ENCODE measurements at places on chromosomes 5 and 9.

DNA sequence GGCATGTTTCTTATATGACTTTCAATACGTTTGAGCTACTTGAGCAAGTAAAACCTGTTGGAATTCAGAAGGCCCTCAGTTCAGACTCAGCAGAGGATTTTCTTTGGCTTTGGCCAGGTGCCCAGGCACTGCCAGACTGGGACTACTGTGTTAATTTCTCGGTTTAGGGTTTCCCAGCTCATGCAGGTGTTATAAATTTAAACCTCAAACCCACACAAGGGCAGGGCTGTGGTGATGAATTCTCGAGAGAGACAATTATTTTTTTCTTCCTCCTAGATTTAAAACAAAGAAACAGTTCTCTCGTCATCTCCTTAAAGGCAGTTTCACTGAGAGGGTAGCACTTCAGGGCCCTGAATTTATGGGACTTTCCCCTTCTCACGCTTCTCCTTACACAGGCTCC lies 406.0 kb upstream of the PIK3R1 start:
- peak; percentile 41 for DNase-seq

GRCh38 chr9:92345582-92345981 lies 19.8 kb downstream of the CENPP start:
- no peak for DNase-seq

- DNase-seq = no peak
Observed at GRCh38 chr5:129460672-129460935, 506 bp downstream of the ADAMTS19 start.

GRCh38 chr9:6927838-6928237 lies 170.1 kb downstream of the KDM4C start:
- DNase-seq = no peak

DNA sequence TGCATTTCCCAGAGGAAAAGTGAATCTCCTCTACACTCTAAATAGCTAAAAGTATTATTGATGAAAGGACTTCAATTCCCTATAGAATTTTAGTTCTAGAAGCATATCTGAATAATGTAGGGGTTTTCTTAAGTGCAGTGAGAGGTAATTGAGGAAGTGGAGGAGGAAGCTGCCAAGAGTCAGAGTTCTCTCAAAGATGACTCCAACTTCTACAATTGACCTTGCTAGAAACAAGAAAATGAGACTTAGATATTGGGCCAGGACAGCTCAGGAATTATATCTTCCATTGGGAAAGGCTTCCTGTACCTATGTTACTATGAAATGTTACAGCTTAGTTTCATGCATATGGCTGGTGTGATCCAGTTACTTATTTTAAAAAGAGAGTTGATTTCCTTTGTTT lies 10.4 kb upstream of the F2R start:
- no peak for DNase-seq

DNA sequence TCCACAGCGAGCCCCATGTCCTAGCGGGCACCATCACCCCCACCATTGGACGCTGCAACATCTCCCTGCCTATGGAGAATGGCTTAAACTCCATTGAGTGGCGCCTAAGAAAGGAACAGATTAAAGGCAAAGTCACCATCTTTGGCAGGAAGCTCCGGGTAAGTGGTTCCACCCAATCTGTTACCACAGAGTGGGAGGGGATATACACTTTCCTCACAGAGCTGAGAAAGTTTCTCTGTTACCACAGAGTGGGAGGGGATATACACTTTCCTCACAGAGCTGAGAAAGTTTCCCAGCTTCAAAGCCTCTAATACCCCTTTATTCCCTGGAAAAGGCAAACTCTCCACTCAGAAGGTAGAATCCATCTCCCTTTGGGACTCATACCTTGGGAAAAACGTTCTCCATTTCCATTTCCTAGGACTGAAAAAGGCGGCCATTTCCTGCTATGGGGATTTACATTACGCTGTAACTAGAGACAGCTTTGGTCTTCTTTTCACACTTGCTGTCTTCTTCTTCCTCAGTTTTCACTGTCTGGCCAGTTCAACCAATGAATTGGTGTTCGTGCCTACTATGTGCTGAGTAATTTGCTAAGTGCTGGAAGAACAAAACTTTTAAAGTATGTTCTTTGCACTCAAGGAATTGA lies 63.4 kb upstream of the WWC1 start:
- no peak for DNase-seq

- no peak for DNase-seq
Observed at GRCh38 chr5:168288349-168289245, 2.8 kb upstream of the WWC1 start.

GRCh38 chr5:79418276-79418675 lies 95.7 kb downstream of the HOMER1 start:
- no peak for DNase-seq

DNA sequence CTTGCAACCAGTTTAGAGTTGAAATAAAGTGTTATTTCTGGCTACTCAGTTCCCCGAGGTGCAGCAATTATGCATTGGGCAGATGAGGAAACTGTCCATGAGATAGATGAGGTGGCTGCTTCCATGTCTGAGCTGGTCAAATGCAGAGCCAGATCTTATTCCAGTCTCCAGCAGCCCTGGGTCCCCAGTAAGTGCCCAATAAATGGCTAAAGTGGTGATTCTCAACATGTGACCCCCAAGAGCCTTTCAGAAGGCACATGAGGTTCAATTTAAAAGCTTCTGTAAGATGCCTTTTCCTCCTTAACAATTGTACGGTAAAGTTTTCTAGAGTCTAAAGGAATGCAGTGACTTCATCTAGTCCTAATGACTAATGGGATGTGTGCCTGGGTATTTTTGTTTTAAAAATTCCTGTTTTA lies 17.5 kb downstream of the ATOX1 start:
- no peak for DNase-seq

DNA sequence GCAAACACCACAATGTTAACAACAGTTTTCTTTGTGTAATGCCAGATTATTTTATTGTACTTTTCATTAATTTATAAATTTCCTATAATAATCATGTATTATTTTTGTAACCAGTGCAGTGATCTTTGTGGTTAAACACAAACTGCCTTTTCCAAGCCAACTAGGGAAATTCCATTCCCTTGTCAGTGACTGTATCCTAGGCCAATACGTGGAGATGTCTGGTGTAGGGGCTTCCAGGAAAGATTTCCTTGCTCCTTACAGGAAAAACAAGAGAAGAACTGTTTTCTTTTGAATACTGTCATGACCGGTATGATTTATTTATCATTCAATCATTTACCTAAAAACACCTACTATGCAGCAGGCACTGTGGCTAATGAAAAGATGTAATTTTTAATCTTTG lies 31.4 kb downstream of the FANCC start:
- no peak for DNase-seq

- DNase-seq = no peak
Observed at GRCh38 chr9:27426511-27427271, 97.4 kb upstream of the IFNK start.

DNA sequence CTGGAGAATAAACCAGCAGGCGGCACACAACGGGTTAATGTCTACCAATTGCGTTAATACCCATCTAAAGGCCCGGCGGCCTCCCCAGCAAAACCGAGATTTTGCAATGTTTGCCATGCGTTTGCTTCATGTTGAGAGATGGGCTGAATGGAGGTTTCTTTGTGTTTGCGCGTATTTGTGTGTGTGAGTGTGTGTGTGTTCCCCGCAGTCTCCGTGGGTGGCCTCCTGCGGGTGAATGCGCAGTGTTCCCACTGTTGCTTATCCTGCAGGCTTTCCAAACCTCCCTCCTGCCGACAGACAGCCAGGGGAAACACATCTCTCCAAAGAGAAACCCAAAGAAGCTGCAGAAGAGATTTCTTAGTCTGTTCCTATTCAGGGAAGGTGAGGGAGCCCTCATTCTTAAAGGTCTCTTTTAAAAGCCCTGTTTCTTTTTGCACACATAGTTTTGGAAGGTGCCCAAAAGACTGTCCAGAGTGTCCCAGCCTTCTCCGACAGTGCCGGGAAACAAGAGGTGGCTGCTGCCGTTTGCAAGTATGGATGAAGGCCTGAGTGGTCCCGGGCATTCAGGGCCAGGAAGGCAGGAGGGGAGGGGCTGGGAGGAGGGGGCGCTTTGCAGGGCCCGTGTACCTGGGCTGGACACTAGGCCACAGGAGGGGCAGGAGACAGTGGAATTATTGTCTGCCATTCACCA lies 103.8 kb upstream of the ERCC6L2 start:
- DNase-seq = no peak

DNA sequence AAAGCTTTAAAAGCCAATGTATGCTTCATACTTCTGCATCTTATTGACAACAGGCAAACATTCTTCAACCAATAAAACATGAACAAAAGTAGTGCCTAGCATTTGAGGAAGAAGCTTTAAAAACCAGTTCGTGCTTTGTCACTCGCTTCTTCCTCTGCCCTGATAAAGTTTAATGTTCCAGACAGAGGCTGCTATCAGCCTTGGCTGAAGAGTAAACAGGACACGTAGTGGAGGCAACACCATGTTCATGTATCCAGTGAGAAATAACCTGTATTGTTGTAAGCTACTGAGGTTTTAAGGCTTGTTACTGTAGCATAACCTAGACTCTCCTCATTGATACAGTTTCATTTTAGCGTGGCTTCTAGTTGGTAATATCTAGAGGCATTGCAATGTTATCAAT lies 3.2 kb upstream of the FUBP3 start:
- DNase-seq = no peak

- no peak for DNase-seq
Observed at GRCh38 chr5:56306433-56307150, 73.5 kb upstream of the ANKRD55 start.

DNA sequence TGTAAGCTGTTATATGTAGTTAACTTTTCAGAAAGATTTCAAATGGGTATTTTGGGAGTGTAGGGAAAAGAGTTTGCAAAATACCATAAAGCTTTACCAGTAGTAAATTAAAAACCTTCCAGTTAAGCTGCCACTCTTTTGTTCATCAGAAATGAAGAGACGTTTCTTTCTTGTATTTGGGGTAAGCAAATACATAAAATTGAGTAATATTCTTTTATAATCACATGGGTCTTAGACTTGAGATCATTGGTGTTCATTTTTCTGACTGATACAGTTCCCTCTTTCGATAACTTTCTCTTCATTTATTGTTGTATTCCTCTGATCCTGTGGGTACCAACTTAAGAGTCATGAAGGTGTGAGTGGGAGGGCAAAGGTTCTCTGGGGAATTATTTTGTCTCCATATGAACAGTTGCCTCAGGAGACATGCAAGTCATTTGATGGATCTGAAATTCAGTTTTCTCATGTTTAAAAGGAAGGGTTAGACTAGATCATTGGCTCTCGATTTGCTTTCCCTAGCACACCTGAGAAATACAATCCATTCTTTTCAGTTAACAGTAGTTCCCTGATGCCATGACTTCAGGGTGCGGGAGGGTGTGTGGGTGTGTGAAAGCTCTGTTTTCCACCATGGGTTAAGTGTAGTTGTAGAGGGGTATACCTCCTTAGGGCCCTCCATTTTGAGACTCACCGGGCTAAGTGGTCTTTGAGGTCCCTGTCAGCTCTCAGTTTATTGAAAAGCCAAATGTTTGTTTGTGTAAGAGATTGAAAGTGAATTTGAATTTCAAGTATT lies 47.7 kb downstream of the CNTRL start:
- DNase-seq = no peak

GRCh38 chr5:162274679-162275078 lies 207.1 kb downstream of the GABRG2 start:
- no peak for DNase-seq

All from RPMI8226 (cell line).